AG09309 (cell line): ENCODE measurements at places on chromosomes 5 and 9.

- DNase-seq = peak; percentile 23
Measured at GRCh38 chr9:134065612-134066419, 2.0 kb downstream of the BRD3 start.

DNA sequence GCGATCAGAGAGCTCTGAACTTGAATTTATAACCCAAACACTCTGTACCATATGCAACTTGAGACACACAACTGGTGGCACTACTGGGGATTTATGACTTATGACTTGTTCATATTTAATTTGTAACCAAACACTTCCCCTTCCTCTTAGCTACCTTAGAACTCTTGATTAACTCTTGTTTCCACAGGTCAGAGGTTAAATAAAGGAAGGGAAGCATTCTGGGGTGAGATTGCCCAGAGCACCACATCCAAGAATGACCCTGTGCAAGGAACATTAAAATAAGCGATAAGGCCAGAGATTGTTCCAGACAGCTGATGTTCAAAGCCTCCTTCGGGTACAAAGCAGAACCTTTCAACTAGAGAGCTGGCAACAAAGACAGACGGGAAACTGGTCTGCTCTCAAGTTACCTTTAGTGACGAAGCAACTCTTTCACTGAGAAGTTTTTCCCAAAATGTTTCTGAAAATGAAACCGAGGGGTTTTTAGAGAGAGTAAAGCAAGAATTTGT, 242.6 kb downstream of the DENND1A start:
- DNase-seq = no peak

GRCh38 chr9:37452611-37453010, 12.6 kb downstream of the ZBTB5 start:
- DNase-seq = no peak

GRCh38 chr9:130172858-130173665, 858 bp downstream of the NCS1 start:
- DNase-seq = no peak

GRCh38 chr5:143992496-143992895, 178.0 kb downstream of the YIPF5 start:
- DNase-seq = no peak

DNA sequence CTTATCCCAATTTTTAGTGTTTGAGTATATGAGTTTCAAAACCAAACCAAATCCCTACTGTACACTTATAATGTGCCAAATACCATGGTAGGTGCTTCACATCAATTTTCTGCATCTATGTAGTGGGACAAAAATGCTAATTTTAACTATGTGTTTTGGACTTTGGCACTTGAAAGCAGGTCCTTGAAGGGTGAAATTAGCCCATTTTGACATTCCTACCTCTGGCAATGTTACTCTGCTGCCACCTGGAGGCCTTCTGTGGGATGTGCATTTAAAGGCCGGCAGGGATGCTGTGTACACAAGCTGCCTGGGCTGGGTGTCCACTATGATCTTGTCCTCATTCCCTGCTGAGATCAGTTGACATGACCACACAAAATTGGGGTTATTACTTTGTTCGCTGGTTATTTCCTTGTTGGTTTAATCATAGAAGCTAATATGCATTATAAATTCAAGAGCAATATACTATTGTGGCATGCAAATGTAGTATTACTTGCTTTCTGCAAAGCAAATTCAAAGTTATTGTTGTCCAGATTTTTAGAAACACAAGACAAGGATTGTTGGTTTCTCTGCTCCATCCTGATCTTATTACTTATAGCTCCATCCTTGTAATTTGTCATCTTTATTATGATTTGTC, 166.8 kb downstream of the ARHGEF28 start:
- no peak for DNase-seq

- no peak for DNase-seq
Measured at GRCh38 chr5:97043511-97043910, 98.9 kb downstream of the LIX1 start.

DNA sequence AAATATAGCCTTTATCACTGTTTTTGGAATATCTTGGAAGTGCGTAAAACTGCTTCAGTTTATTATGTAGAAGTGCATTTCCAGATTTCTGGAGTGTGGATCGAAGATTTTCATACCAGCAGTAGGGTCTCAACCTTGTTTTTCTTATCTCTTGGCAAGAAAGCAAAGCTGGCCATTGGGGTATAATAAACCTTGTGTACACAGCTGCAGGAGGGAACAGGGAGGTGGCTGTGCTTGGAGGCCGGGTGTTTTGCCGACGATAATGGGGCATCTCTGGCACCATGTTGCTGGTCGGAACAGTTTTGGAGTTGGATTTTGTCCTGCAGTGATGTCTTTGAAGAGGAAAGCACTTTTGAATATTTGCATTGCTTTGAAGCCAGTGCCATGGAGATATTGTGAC, 308.8 kb upstream of the DMRT1 start:
- DNase-seq = no peak

DNA sequence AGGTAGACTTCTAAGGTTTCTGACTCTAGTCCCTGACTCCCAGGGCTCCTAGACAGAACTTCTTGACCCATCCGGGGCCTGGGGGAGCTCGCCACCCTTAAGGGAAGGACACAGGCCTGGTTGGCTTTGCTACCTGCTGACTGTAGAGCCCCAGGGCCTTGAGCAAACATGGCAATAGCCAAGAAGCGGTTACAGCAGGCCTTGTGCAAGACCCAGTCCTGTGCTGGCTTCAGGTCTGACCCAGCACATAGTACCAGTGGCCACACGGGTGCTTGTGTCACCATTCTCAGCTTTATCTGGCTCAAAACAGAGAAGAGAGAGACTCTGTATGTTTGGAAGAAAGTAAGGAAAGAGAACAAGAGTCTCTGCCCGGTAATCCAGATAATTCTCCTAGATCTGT, 41.8 kb downstream of the AP3B1 start:
- no peak for DNase-seq

DNA sequence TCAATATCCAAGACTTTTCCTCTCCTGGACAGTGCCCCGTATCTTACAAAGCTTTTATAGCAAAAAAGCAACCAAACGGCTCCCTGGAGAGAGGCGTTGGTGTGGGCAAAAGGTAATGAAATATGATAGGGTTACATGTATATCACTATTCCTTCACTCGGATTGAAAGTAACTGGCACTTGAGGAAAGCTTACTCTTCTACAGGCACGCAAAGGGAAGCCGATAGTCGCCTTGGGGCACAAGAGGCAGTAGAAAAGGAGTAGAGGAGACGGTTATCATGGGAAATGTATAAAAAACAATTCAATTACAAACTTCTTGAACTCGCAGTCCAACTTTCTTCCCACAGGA, 1.1 kb downstream of the DIAPH1 start:
- DNase-seq = no peak

- no peak for DNase-seq
Measured at GRCh38 chr5:94017579-94017978, 276.2 kb upstream of the POU5F2 start.

- DNase-seq = no peak
Measured at GRCh38 chr5:73106335-73106734, 14.0 kb upstream of the TMEM171 start.

DNA sequence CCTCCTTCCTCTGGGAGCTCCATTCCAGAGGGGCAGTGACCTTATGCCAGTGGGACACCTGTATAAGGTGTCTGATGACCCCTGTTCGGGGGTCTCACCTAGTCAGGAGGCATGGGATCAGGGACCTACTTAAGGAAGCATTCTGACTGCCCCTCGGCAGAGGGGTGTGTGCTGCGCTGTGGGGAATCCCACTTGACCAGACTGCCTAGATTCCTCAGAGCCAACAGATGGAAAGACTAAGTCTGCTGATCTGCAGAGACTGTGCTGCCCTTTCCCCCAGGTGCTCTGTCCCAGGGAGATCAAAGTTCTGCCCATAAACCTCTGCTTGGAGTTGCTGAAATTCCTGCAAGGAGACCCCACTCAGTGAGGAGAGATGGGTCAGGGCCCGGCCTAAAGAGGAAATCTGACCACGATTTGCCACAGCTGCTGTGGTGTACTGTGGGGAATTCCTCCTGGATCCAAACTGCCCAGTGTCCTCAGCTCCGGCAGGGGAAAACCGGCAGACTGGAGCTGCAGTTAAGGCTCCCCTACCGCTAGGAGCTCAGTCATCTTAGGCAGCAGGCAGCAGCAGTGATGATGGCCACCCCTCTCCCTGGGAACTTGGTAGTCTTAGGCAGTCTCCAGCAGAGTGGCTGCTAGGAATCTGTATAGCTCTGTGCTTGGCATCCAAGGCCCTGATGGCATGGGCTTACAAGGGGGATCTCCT, 34.8 kb upstream of the FAM120A start:
- DNase-seq = no peak

DNA sequence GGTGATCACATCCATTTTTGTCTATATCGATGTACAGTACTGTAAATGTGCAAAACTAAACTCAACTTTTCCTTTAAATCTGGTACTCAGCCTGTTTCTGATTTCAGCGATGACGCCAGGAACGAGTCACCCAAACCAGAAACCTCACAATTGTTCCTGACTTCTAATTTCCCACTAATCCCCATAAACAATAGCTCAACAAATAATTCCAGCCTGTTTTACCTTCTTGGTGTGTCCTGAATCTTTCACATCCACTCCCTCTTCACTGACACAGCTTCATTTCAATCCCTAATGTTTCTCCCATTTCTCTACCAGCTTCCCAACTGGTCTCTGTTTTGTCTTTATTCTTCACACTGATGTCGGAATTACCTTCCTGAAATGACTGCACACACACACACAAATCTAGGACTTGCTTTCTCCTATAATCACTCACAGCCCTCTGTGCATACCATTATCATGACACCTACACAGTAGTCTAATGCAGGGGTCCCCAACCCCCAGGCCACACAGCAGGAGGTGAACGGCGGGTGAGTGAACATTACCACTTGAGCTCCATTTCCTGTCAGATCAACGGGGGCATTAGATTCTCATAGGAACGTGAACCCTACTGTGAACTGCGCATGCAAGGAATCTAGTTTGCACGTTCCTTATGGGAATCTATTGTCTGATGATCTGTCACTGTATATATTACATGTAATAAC, 97.8 kb upstream of the SLC30A5 start:
- DNase-seq = no peak
